ENCODE measurements at places on chromosomes 7 and 10.

DNA sequence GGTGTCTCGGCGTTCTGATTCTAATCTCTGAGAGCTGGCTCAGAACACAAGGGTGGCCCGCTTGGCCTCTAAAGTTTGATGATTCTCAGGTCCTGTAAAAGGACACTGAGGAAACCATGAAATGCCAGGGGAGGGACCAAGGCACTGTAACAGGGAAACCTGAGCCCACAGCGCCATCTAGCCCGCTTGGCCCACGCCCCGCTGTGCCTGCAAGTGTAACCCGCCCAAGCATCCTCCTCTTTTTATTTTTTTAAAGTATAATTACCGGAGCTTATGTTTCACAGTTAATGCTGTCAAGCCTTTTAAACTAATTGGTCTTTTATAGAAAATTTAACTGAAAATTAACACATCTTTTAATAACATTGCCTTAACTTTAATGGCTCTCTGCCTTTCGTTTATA, 734.7 kb downstream of the KCNMA1 start:
- peak; percentile 43 for DNase-seq

DNA sequence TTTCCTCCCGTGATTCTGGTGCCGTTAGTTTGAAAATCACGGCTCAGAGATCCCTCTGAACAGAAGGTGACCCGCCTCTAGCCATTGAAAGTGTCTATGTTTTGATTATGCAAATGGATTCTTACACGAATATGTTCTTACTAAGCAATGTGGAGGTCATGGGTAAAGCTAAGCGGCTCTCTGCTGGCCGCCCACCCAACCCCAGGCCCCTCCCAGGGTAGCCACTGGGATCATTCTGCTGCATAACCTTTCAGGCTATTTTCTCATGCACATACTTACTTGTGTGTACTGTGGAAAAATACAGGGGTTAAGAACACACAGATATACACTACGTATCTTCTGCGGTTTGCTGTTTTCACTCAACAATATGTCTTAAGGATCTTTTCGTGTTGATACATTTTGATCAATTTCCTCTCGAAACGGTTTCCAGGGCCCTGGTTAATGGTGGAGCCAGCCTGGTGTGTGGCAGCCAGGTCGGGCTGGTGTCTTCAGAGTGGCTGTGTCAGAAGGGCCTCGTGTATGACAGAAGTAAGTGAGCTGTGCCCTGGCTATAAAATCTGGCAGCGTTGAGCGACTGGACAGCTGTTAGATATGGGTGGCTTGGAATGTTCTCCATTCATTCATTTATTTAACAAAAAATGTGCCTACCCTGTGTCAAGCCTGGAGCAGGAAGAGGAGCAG, 29.9 kb downstream of the ZNF783 start:
- no peak for DNase-seq

- DNase-seq: no peak
Observed at GRCh38 chr7:92667816-92668535, 77.8 kb upstream of the FAM133B start.

- DNase-seq: no peak
Observed at GRCh38 chr7:158083526-158084310, 503.9 kb downstream of the PTPRN2 start.

GRCh38 chr10:6283655-6284054, 80.9 kb downstream of the PFKFB3 start:
- no peak for DNase-seq

DNA sequence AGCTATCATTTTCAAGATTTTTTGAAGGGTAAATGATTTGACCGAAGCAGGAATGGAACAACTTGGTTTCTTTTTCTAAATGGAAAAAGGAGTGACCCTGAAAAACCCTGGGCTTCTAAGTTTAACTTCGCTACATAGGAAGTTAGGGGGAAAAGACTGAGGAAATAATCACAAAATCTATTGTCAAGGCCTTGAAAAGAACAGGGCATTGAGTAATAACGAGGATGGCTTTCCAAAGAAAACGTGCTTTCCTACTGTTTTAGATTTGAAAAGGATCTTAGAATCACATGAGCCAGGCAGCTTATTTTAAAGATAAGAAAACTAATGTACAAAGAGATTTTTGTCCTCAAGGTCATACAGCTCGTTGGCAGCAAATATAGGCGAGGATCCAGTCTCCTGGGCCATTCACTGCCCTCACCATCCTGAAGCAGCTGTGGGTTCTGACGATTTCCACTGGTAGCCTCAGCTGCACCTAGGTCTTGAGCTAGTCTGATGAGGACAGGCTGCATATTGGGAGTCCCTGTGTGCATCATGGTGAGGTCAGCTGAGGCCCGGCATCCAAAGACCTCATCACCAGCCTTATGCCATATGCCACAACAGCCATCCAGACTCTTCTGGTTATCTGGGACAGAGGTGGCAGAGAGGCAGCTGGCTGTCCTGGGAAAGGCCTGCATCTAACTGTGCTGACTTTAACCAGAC, 384.7 kb upstream of the NRP1 start:
- DNase-seq: no peak

GRCh38 chr7:140214075-140214684, 37.4 kb upstream of the KDM7A start:
- DNase-seq: no peak

DNA sequence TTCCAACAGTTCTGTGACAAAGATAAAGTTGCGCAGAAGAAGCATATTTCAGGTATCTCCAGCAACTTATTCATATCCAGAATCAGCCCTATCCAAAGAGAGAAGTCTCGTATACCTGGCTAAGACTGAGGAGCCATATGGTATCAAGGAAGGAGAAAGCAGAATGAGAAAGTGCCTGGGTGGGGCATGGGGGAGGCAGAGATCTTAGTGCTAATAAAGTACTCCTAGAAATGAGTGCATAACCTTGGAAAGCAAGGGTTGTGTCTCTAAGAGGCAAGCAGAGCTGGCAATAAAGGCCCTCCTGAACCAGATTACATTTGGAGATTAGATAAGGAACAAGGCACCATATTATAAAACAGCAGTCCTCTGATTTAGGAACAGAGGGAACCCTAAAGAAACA, 12.7 kb downstream of the TASOR2 start:
- no peak for DNase-seq

- DNase-seq: no peak
Observed at GRCh38 chr7:157760004-157760730, 423.4 kb downstream of the DNAJB6 start.

GRCh38 chr7:128347647-128348097, 4.0 kb upstream of the RBM28 start:
- DNase-seq: peak; percentile 60

DNA sequence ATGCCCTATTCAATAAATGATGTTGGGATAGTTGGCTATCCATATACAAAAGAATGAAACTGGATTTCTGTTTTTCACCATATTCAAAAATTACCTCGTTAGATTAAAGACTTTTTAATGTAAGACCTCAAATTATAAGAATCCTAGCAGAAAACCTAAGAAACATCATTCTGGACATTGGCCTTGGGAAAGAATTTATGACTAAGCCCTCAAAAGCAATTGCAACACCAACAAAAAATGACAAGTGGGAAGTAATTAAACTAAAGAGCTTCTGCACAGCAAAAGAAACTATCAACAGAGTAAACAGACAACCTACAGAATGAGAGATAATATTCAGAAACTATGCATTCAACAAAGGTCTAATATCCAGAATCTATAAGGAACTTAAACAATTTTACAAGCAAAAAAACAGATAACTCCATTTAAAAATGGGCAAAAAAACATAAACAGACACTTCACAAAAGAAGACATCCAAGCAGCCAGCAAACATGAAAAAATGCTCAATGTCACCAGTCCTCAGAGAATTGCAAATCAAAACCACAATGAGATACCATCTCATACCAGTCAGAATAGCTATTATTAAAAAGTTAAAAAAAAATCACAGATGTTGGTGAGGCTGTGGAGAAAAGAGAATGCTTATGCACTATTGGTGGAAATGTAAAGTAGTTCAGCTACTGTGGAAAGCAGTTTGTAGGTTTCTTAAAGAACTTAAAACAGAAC, 309.8 kb downstream of the AHR start:
- no peak for DNase-seq

DNA sequence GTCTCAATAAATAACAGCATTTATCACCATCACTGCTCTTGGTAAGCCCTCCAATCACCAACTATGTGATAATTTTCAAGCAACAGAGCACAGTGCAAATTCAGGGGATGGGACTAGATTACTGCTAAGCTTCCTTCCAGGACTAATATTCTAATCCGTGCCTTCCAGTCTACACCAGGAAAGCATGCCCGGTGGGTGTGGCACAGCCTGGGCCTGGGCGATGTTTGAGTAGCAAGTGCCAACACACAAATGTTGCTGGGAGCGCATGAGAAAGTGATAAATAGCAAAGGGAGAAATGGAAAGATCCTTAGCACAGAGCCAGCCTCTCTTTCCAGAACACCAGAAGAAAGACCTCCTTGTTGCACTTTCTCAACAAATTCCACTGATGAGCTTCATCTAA, 13.5 kb upstream of the TM9SF3 start:
- no peak for DNase-seq

GRCh38 chr10:132359305-132360040, 27.5 kb downstream of the LRRC27 start:
- no peak for DNase-seq

DNA sequence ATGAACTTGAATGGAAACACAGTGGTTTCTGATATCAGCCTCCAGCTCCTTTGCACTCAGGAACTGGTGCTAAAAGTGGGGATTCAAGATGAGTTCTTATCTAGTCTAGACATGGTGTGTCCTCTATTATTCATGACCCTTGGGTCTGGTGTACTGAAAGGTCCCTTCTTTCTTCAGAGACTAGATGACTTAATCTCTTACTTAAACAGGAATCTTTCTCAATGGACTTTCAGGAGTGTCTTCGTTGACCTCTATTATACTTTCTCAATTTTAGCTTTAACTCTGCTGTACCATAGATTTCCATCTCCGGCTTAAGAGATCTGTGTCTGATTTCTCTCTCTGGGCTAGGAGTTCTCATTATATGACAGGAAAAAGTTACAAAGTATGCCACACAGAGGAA, 83.5 kb upstream of the INHBA start:
- DNase-seq: no peak

DNA sequence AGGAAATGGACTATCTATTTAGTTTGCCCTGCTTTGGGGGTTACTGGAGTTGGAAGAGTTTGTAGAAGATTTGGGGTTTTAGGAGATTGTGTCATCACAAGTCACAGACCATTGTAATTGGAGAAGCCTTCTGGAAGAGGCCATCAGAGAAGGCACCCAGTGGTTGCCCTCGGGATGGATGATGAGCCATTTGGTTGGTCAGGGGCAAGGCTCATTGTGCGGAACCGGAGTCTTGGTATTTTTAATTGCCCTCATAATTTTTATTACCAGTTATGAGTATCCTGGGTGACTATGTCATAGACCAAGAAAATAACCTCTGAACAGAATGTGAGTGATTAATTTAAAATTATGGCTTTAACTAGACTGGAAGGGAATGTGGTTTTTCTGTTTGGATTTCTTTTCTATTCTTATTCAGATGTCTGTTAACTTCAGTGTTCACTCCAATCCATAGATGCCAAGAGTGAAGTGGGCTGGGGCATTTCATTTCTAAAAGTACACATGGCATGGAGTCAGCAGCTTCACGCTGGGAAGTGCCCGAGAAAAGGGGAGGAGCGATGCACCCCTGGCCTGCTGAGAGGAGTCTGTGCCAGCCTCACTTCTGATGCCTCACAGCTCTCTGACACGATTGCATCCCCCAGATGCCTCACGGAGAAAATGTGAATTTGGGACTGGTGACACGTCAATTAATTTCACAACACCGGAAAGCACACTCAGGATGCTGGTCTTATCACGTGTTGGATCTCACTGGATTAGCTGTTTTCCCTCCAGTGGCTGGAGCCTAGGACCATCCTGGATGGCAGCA, 225.6 kb upstream of the IGFBP3 start:
- DNase-seq: no peak

DNA sequence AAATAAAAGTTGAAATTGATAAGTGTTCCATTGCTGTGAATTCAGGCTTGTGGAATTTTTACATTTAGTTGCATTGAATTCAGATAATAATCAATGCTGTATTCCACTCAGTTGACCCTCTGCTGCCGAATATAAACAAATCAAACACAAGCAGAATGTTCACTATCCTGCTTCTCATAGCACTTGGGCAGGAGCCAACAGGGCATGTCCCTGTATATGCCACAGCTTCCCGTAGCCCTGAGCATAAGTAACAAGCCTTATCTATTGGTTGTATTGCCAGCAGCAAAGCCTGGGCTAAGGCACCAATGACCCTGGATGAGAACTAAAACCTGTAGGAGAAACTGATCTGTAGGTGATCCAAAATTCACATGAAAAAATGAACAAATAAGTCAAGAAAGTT, 145.9 kb downstream of the ARHGAP12 start:
- no peak for DNase-seq

- DNase-seq: peak; percentile 9
Observed at GRCh38 chr7:92621561-92622023, 31.4 kb upstream of the FAM133B start.

DNA sequence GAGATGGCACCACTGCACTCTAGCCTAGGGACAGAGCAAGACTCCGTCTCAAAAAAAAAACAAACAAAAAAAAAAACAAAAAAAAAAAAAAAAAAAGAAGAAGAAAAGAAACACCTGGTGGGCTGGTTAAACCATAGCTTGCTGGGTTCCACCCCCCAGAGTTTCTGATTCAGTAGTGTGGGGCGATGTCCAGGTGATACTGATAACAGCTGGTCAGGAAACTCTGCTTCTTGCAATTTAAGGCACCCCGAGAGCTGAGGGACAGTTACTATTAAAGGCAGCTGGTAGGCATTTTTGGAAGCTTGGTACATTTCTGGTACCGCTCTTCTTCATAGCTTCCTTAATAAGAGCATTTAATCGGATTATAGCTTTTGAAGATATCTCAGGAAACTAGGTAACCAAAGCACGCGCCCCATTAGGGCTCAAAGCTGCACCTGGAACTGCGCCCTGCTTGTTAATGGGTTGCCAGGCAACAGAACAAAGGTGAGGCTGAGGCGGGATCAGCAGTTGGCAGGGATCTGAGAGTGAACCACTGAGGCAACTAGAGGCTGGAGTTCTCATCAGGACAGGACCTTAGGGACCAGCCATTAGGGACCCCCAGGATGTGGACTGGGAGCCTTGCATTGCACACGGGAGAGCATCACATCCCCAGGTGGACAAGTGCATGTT, 6.5 kb upstream of the SDK1 start:
- no peak for DNase-seq

DNA sequence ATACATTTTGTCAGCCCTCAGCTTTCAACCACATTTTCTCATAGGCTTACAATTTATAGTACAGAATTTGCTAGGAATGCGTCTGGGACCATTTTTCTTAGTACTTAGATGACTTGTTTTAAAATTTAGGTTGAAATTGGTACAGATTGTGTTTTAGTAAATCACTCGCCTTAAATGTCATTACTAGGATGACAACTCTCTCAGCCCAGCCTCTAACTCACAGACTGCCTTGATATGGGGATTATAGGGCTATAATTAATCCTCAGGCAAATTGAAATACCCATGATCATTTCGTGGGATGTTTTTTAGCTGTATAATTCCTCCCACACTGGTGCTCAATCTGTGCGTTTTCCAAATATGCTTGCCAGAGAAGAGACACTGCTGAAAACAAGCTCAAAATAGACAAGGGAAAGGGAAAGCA, 299.7 kb upstream of the AKR1E2 start:
- DNase-seq: no peak

DNA sequence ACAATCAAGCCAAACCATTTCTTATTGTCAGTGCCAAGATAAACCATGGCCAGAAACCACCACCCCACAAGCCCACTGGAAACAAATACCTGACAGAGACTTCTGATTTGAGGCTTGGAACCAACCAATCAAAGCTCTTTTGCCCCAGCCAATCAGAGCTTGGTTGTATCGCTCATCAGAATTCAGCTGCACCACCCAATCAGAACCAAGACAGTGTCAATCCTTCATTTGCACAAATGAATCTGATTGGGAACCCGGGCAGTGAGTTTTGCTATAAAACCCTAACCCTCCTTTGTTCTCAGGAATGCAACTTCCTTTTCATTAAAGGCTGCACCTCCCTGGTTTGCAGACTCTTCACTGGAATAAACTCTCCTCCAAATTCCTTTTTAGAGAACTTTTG, 87.4 kb downstream of the ELAPOR2 start:
- no peak for DNase-seq

All from AML-193 (cell line).